Kidney (tissue), 22 donors: ENCODE measurements at places on chromosomes 7 and 10. TPM values are rescaled to one million over a fixed set of nuclear protein-coding genes. Genes with fewer than 3 reads are reported as not detected.

- DNase-seq, result no peak
- H3K4me1 ChIP-seq, result no peaks in the 10 kb centered on the region
- no peaks in the 10 kb centered on the region for H3K27me3 ChIP-seq
- no peaks in the 10 kb centered on the region for H3K36me3 ChIP-seq
These were observed 52.4 kb upstream of the ITGB1 start for GRCh38 chr10:33010132-33011037.

- no peaks in the 10 kb centered on the region for H3K4me1 ChIP-seq
- H3K27ac ChIP-seq, result no peak overlapping the region
- DNase-seq, result peak; percentile 63
- H3K36me3 ChIP-seq, result no peaks in the 10 kb centered on the region
- H3K27me3 ChIP-seq, result no peaks in the 10 kb centered on the region
These were observed 134.9 kb downstream of the CAMK1D start for GRCh38 chr10:12484002-12484918.

GRCh38 chr10:22649390-22649841 is 65.0 kb downstream of the PIP4K2A start:
- DNase-seq, result no peak
- no peaks in the 10 kb centered on the region for H3K36me3 ChIP-seq
- H3K27ac ChIP-seq, result no peak overlapping the region
- H3K4me1 ChIP-seq, result peaks cover 22% of the 10 kb centered on the region
- no peaks in the 10 kb centered on the region for H3K27me3 ChIP-seq

DNA sequence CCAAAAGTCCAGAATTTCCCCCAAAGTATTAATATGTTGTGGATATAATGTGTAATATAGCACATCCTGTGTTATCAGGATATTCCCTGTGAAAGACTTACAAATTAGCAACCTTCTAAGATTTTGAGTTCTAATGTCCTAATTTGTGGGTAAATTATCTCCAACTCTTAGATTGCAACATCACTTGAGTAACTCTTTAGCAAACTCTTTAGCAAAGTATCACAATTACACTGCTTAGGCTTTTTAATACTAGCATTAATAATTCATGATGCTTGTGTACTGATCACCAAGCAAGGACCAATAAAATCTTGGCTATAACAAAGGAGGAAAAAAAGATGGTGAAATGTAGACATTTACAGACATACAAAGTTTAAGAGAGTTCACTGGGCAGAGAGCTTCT is 27.7 kb downstream of the HIP1 start:
- DNase-seq, result no peak
- no peaks in the 10 kb centered on the region for H3K27me3 ChIP-seq
- no peaks in the 10 kb centered on the region for H3K36me3 ChIP-seq
- H3K4me3 ChIP-seq, result no peak overlapping the region

GRCh38 chr10:104138131-104138530 is 16.2 kb downstream of the SFR1 start:
- H3K4me1 ChIP-seq, result no peaks in the 10 kb centered on the region
- no peaks in the 10 kb centered on the region for H3K27me3 ChIP-seq
- DNase-seq, result peak; percentile 38
- no peak overlapping the region for H3K4me3 ChIP-seq

- no peak overlapping the region for H3K27ac ChIP-seq
- no peaks in the 10 kb centered on the region for H3K36me3 ChIP-seq
- H3K4me1 ChIP-seq, result no peaks in the 10 kb centered on the region
- DNase-seq, result no peak
These were observed 52.2 kb downstream of the C10orf120 start for GRCh38 chr10:122647383-122647968.

GRCh38 chr10:97011397-97011796 is 174.4 kb downstream of the SLIT1 start:
- H3K4me1 ChIP-seq, result no peaks in the 10 kb centered on the region
- H3K27me3 ChIP-seq, result no peaks in the 10 kb centered on the region

Gene AMPH
- 1.2 TPM for total RNA-seq

Gene CPA5
- total RNA-seq, result 1.1 TPM
